ENCODE measurements at places on chromosomes 2 and 18. TPM values are rescaled to one million over a fixed set of nuclear protein-coding genes. Genes with fewer than 3 reads are reported as not detected.

Gene KRCC1
- 24.6 TPM for total RNA-seq

Gene SCN1A
- total RNA-seq: not detected

Gene VPS54
- total RNA-seq: 13.5 TPM

Gene ACMSD
- not detected for total RNA-seq

Gene FSHR
- not detected for total RNA-seq

Gene SKA1
- 34.3 TPM for total RNA-seq

Gene MTCL1
- 15.4 TPM for total RNA-seq

Gene ACOXL
- not detected for total RNA-seq

Gene COL3A1
- total RNA-seq: 2,539 TPM

Gene LBH
- total RNA-seq: 8.9 TPM

Gene MTHFD2
- 158 TPM for total RNA-seq

Gene ADGRF3
- total RNA-seq: under 0.01 TPM

Gene SPAST
- total RNA-seq: 19.3 TPM

Gene CCDC141
- not detected for total RNA-seq

Gene UGT1A8
- total RNA-seq: not detected

Gene ERICH2
- not detected for total RNA-seq

Gene LRP2
- total RNA-seq: not detected

Gene SIX2
- total RNA-seq: not detected

Gene CFAP65
- not detected for total RNA-seq

Gene ITGA4
- 126 TPM for total RNA-seq

Gene GRB14
- not detected for total RNA-seq

Gene DSG2
- 15.6 TPM for total RNA-seq

Gene CXCR4
- not detected for total RNA-seq

Gene CFLAR
- total RNA-seq: 59.7 TPM

Gene NDUFS1
- 179 TPM for total RNA-seq

Gene ARHGAP15
- total RNA-seq: not detected

Gene IL1F10
- not detected for total RNA-seq

Gene ADAM17
- 19.9 TPM for total RNA-seq

Gene HS1BP3
- total RNA-seq: 28.9 TPM

Gene TRABD2A
- total RNA-seq: 7.8 TPM

Gene IKZF2
- total RNA-seq: 16.8 TPM

Gene DYNAP
- total RNA-seq: not detected

Gene NT5C1B
- total RNA-seq: not detected

Gene ADCY3
- total RNA-seq: 40.4 TPM

Gene NPAS2
- 8.1 TPM for total RNA-seq

Gene GAL3ST2
- not detected for total RNA-seq

Gene LIPG
- total RNA-seq: 2.9 TPM

Gene SERPINB12
- total RNA-seq: not detected

Gene PTPRN
- total RNA-seq: 1.2 TPM

Gene AKAIN1
- total RNA-seq: not detected

Gene SKOR2
- not detected for total RNA-seq

Gene LAMA1
- total RNA-seq: 21.6 TPM

Gene SERPINB4
- total RNA-seq: not detected

Gene IL36G
- not detected for total RNA-seq

Gene TACR1
- not detected for total RNA-seq

Gene RTKN
- total RNA-seq: 14.9 TPM

Gene PHOSPHO2
- 0.58 TPM for total RNA-seq

Gene CDCA7
- 14.9 TPM for total RNA-seq

Gene FBXO11
- 35.4 TPM for total RNA-seq

Gene CFC1
- total RNA-seq: not detected

Gene SLC14A1
- total RNA-seq: 0.89 TPM

Gene C2orf92
- 0.35 TPM for total RNA-seq

Gene TBR1
- total RNA-seq: not detected

All from myometrial cell (primary cell).